Airway epithelial cell (primary cell): ENCODE measurements at places on chromosomes 5 and 9. TPM values are rescaled to one million over a fixed set of nuclear protein-coding genes. Genes with fewer than 3 reads are reported as not detected.

The IRGM gene
- not detected in 2 replicates for total RNA-seq

The PARP8 gene
- total RNA-seq, result 5.7 and 9.5 TPM in 2 replicates

The TNFSF8 gene
- not detected in 2 replicates for total RNA-seq

The UGT3A2 gene
- total RNA-seq, result not detected in 2 replicates

The SLC6A3 gene
- total RNA-seq, result not detected in 2 replicates

The RBM22 gene
- 22.8 and 33.4 TPM in 2 replicates for total RNA-seq

The NDUFS4 gene
- total RNA-seq, result 120 and 124 TPM in 2 replicates

The HAVCR1 gene
- not detected in 2 replicates for total RNA-seq

The SVEP1 gene
- 0.19 and 0.21 TPM in 2 replicates for total RNA-seq

The ALDH1A1 gene
- total RNA-seq, result 2.2 and 3.1 TPM in 2 replicates

The LCN2 gene
- total RNA-seq, result 24.7 and 33.4 TPM in 2 replicates

The KIF4B gene
- not detected in 2 replicates for total RNA-seq

The ADGRV1 gene
- total RNA-seq, result 0.49 and 0.60 TPM in 2 replicates

The RLN2 gene
- 0.56 and 1.3 TPM in 2 replicates for total RNA-seq

The QRFP gene
- total RNA-seq, result not detected in 2 replicates

The PALM2AKAP2 gene
- 0.07 and 1.0 TPM in 2 replicates for total RNA-seq

The IL9 gene
- not detected in 2 replicates for total RNA-seq

The PCDHGA3 gene
- 0.14 and 0.21 TPM in 2 replicates for total RNA-seq

The PTBP3 gene
- 65.5 and 233 TPM in 2 replicates for total RNA-seq

The RPP25L gene
- total RNA-seq, result 41.4 and 41.8 TPM in 2 replicates

The NANS gene
- 74.6 and 91.6 TPM in 2 replicates for total RNA-seq

The GRM6 gene
- not detected in 2 replicates for total RNA-seq

The MSX2 gene
- total RNA-seq, result 0.21 TPM in 1 of 2 replicates, not detected in the other

The ENTPD8 gene
- total RNA-seq, result not detected in 2 replicates

The ADCY2 gene
- not detected in 2 replicates for total RNA-seq

The AGXT2 gene
- total RNA-seq, result not detected in 2 replicates

The PRLR gene
- total RNA-seq, result 0.05 TPM in 1 of 2 replicates, not detected in the other
